ENCODE measurements at places on chromosomes 13 and 19.

- peak; percentile 63 for DNase-seq
These were observed 6.7 kb downstream of the RGCC start for GRCh38 chr13:41463838-41464602.

DNA sequence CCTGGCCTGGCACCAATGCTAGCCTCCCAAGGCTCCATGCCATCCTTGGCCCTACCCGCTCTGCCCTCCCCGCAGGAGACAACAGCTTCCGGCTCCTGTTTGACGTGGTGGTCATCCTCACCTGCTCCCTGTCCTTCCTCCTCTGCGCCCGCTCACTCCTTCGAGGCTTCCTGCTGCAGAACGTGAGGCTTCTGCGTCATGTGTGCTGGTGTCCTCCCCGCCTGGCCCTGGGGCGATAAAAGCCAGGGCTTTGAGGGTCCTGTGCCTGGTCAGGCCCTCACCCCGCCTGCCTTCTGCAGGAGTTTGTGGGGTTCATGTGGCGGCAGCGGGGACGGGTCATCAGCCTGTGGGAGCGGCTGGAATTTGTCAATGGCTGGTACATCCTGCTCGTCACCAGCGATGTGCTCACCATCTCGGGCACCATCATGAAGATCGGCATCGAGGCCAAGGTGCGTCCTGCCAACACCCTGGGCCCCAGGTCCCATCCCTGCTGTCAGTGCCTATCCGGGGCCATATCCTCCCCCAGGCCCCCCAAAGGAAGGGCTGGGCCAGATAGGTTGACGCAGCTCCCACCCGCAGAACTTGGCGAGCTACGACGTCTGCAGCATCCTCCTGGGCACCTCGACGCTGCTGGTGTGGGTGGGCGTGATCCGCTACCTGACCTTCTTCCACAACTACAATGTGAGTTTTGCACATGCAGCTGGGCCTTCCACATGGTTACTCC is 6.3 kb downstream of the MCOLN1 start:
- no peak for DNase-seq

DNA sequence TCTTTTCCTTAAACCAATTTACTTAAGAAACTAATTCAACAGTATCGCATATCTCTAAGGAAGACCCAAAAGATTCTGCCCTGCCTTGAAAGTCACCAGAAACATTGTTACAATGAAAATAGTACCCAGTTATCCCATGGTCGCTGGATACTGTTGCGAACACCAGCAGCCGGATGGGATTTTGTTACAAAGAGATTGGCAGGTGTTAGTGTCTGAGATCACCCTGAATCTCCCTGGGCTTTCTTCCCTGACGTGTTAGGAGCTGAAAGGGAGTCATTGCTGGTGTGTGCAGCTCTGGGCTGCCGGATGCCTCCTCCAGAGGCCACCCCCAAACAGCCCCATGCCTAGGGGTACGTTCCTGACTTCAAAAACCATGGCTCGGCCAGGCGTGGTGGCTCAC is 38.2 kb downstream of the PTPRS start:
- no peak for DNase-seq

DNA sequence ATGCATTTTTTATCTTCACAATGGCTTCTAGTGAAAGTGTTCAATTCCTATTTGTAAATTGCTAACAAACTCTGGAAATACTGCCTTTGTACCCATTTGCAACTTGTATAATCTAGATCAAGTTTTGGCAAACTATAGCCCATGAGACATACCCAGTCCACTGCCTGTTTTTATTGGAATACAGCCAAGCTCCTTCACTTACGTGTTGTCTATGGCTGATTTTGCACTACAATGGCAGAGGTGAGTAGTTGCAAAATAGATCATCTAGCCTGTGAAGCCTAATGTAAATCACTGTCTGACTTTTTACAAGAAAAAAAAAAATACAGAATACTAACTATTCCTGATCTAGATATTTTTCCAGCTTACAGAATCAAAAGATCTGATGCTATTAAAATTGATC is 37.1 kb downstream of the DZIP1 start:
- no peak for DNase-seq

DNA sequence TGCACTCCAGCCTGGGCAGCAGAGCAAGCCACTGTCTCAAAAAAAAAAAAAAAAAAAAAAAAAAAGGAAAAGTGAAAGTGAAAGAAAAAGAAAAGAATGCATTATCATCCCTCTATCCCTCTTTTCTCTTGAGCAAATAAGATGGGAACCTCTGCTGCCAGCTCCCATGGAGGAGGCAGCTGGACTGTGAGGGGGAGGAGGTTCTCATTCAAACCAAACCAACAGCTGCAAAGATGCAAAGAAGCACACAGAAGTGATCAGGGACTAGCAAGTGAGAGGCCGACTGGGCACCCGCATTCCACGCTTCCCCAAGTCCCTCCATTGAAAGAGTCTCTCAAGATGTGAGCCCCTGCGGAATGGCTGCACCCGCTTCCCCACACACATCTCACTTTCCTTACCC is 63.5 kb downstream of the TSHZ3 start:
- no peak for DNase-seq

GRCh38 chr13:60990032-60990733 is 425.5 kb downstream of the PCDH20 start:
- DNase-seq = no peak

DNA sequence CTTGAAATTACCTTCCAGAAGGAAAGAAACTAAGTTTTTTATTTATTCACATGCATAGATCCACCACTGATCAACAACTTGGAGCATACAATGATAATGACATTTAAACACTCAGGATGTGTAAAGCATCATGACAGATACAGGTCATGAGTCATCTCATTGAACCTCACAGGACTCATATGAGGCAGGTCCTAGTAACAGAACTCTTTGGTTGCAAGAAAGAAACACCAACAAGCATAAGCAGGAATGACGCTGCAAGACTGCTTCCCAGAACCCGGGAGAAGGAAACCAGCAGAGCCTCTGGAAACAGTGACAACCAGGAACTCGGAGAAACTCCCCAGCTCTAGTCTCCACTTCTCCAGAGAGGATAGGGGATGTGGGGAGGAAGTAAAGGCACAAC is 60.8 kb upstream of the IPO5 start:
- DNase-seq = no peak

- DNase-seq = no peak
These were observed 497.3 kb downstream of the KLF5 start for GRCh38 chr13:73556128-73556527.

DNA sequence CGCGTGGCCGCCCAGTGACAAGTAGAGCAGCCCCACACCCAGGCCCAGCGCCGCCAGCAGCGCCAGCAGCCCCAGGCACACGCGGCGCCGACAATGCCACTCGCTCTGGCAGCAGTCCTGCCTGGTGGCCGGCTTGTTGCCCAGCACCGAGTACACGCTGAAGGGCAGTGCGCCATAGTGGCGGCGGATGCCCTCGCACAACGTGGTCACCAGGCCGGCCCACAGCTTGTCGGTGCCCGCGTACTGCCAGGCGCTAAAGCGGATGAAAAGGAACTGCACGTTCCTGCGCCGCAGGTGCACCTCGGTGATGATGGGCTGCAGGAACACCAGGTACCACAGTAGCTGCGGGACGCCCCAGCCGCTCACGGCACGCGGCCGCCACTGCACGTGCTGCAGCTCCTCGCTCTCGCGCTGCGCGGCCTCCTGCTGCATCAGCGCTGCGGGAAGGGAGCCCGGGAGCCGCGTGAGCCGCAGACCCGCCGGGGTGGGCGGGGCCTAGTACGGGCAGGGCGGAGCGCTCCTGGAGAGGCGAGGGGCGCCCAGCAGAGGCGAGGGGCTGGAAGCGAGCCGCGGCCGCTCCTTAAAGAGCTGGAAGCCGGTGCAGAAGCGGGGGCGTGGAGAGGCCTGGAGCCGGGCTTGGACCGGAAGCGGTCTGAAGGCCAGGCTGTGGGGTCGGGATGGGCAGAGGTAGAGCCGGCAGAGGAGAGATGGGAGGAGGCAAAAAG is 7.3 kb downstream of the NKPD1 start:
- peak; percentile 54 for DNase-seq

- no peak for DNase-seq
These were observed 44.8 kb upstream of the ALOX5AP start for GRCh38 chr13:30690282-30691188.

- no peak for DNase-seq
These were observed 5.9 kb downstream of the PTBP1 start for GRCh38 chr19:803099-803561.

GRCh38 chr19:29546583-29547190 is 20.9 kb downstream of the VSTM2B start:
- no peak for DNase-seq

- DNase-seq = no peak
These were observed 147.2 kb downstream of the FLT1 start for GRCh38 chr13:28347456-28348371.

- peak; percentile 90 for DNase-seq
These were observed 16.5 kb downstream of the VASP start for GRCh38 chr19:45523642-45524256.

DNA sequence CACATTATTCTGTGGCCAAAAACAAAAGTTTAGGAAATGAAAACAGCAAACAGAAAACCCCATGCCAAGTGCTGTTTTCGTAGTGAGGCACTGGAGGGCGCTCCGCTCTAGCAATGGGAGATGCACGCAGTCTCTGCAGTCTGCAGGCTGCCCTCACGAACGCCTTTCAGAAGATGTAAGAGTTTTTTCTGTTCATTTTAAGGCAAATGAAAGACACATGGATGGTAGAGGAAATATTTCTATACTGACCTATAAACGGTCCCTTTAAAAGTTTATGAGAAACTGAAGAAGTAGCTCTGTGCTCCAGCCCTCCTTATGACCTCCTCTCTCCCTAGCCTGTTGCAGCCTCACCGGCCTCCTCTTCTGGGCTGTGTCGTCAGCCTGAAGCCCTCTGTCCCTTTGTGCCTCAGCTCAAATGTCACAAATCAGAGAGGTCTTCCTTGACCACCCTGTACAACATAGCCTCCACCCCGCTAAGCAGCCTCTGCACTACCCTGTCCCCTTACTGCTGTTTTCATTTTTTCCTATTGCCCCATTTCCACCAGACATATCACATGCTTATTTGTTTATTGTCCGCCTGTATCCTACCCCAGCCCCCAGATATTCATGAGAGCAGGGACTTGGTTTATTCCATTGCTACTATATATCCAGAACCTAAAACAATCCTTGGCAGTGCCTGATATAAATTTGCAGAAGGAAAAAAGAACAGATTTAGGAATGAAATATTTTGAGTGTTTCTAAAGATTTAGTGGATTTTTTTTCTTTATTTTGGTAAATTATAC is 116.4 kb downstream of the TM9SF2 start:
- no peak for DNase-seq

DNA sequence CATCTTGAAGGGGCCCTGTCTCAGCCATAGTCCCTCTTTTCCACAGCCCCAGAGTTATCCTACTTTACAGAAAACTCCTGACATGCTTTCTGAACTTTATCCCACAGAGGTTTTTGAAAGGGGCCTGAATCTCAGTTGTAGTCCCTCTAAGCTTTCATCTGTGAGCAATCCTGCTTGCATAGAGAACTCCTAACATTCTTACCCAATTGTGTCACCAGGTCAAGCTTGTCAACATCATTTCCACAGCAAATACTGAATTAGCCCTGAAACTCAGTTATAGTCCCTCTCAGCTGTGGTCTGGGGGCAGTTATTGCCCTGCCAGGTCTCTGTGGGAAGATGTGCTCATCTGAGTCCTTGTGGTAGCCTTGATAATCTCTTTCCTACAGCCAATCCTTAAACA is 2190.3 kb upstream of the PCDH20 start:
- no peak for DNase-seq

DNA sequence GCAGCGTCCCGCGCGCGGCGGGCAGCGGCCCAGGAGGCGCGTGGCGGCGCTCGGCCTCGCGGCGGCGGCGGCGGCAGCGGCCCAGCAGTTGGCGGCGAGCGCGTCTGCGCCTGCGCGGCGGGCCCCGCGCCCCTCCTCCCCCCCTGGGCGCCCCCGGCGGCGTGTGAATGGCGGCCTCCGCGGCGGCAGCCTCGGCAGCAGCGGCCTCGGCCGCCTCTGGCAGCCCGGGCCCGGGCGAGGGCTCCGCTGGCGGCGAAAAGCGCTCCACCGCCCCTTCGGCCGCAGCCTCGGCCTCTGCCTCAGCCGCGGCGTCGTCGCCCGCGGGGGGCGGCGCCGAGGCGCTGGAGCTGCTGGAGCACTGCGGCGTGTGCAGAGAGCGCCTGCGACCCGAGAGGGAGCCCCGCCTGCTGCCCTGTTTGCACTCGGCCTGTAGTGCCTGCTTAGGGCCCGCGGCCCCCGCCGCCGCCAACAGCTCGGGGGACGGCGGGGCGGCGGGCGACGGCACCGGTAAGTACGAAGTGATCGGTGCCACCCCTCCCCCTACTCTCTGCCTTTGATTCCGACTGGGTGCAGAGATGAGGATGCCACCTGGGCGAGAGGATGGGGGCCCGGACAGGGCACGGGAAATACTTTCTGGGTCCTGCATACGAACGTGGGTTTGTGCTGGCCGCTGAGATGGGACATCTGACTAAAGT is 874 bp downstream of the TRIM28 start:
- DNase-seq = peak; percentile 97

- DNase-seq = no peak
These were observed 133.2 kb downstream of the FRY start for GRCh38 chr13:32164622-32165268.

GRCh38 chr13:64568748-64569147 is 2661.4 kb downstream of the PCDH9 start:
- no peak for DNase-seq

DNA sequence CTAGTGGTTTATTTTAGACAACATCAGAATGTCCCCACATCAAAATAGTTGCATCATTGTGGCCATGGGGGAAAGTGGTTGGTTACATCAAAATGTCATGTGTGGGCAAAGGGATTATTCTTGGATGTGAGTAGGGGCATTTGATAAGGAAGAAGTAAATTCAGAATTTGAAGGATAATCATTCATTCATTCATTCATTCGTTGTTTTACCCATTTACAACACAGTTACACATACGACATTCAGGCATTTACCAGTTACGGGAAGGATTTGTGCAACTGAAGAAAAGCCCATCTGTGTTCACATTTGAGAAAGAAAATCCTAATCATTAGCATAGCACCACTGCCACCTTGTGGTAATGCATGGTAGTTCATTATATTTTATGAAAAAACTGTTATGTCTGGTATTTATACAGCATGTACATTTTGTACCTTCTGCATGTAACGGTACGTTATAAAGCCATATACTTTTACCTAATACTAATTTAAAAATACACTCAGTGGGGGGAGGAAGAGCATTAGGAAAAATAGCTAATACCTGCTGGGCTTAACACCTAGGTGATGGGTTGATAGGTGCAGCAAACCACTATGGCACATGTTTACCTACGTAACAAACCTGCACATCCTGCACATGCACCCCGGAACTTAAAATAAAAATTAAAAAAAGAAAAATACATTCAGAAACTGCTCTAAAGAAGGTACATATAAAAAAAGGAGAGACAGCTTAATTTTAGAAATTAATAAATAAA is 62.1 kb downstream of the DGKH start:
- peak; percentile 44 for DNase-seq

DNA sequence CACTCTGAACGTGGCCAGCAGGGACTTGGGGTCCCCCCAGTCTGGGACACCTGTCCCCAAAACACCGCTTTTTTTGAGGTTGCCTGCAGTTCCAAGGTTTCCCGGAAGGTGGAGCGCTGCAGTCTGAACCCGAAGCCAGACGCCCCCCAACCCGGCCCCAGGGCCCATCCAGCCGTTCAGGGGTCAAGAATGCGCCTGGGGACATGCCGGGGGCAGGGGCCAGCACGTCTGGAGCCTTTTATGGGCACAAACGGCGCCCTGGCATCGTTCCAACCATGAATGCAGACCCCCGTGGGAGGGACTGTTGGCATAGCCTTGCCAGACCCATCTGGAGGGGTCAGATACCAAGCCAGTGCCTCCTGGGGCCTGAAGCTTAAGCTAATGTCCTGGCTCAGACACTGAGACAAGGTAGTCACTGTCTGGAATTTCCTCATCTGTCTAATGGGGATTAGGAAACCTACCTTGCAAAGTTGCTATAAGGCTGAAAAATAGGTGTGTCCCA is 6.9 kb downstream of the S1PR5 start:
- peak; percentile 82 for DNase-seq

All from GM13977 (cell line).